Endothelial cell of umbilical vein (primary cell): ENCODE measurements at places on chromosomes 7 and 10.

GRCh38 chr7:147711447-147711846, 879.1 kb upstream of the C7orf33 start:
- no peak for DNase-seq

GRCh38 chr10:23376229-23376655, 31.6 kb upstream of the C10orf67 start:
- no peak for DNase-seq

GRCh38 chr10:29370097-29371092, 81.5 kb downstream of the LYZL1 start:
- DNase-seq = no peak

DNA sequence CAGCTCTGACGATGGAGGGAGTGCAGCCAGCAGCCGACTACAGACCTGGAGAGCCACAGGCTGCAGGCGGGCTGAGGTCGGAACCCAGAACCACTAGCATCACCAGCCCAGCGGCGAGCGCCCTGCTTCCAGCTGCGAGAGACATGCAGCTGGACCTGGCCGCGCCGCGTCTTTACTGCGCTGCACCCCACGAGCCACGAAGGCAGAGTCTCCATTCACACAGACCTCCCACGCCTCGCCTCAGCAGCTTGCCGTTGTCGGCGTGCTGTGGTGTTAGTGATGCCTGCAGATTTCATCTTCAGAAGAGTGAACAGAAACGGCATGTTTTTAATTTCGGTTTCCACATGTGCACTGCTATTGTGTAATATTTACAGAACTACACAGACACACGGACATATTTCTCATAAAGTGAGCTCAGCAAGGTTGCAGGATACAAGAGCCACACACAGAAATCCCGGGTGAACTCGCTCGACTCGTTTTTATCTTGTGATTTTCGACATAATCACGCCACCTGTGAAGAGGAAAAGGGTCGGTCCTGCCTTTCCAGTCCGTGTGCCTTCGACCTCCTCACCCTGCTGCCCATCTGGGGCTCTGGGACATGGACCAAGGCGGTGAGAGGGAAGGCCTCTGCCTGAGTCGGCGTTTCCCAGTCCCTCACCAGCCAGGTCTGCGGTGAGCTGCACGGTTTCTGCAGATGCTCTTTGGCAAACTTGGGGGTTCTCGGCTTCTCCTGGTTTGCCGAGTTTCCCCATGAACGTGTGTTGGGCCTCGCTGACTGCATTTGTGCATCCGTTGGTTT, 252.2 kb downstream of the ELFN1 start:
- DNase-seq = no peak

GRCh38 chr7:14048889-14049288, 59.4 kb upstream of the ETV1 start:
- peak; percentile 1 for DNase-seq

DNA sequence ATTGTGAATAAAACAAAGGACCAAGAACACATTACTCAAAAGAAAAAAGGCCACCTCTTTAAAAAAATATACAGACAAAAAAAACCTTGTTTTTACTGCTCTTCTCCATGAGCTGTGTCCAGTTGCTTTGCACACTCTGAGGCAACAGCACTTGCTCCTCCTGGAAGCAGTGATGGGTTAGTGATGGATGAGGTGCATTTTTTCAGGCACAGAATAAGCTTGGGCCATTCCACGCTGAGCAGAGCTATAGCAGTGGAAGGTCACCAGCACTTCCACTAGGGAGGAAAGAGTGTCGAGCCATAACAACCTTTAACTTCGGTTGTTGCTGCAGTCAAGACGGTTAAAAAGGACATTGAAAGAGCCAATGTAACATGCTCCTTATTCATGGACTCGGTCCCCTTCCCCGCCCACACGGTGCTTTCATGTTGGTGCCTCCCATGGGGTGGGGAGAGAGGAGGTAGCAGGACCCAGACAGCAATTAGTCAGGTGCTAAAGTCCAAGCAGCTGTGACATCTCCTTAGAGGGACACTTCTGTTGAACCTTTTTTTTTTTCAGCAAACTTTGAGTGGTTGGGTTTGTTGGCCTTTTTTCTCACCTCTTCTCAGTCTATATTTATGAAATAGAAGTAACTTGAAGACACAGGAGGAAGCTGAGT, 136.5 kb upstream of the ADARB2 start:
- no peak for DNase-seq

DNA sequence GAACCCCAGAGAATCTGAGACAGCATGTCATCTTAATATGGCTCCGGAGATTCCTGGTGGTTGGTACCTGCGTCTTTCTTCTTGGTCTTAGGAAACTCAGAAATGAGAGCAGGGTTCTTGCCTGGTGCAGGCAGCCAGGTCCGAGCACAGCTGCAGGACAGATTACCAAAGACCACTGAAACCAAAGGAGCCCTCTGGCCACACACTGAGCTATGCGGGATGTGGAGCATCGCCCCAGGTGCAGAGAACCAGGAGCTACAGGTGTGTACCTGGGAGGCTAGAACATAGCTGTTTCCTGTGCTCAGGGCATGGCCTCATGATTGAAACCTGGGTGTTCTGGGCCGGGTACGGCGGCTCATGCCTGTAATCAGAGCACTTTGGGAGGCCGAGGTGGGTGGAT, 635.4 kb downstream of the CALN1 start:
- DNase-seq = no peak

GRCh38 chr10:6482737-6483357, 97.2 kb downstream of the PRKCQ start:
- DNase-seq = no peak

DNA sequence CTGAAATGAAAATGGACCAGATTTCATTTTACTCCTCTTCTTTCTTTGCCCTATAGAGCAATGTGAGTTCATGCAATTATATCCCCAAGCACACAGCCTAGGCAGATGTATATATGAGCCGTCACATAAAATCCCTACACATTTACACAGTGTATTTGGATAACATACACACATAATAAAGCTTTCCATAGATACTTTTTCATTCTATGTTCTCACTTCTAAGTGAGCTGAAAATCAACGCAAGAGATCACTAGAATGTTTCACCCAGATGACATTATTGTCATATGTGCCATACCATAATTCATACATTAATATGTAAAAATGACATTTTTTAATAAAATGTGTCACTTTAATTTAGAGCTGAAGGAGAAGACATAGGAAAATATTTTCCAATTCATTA, 129.4 kb downstream of the INHBA start:
- DNase-seq = no peak

- DNase-seq = no peak
These were observed 119.3 kb downstream of the CABCOCO1 start for GRCh38 chr10:61781969-61782403.

DNA sequence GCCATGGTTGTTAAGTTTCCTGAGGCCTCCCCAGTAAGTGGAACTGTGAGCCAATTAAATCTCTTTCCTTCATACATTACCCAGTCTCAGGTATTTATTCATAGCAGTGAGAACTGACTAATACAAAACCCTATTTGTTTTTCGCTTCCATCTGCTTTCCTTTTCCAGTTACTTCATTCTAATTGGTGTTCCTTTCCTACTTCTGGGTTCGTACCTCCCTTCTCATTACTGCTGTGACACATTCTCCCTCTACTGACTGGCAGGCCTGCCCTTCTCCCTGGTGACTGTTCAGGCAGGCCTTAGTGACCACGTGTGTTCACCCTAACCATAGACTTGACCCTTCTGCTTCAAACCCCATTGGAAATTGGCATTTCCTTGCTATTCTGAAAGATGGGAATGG, 37.7 kb downstream of the MTURN start:
- no peak for DNase-seq

GRCh38 chr7:45726883-45727282, 146.0 kb downstream of the CCDC201 start:
- no peak for DNase-seq

GRCh38 chr7:114070246-114070645, 151.4 kb upstream of the PPP1R3A start:
- no peak for DNase-seq

DNA sequence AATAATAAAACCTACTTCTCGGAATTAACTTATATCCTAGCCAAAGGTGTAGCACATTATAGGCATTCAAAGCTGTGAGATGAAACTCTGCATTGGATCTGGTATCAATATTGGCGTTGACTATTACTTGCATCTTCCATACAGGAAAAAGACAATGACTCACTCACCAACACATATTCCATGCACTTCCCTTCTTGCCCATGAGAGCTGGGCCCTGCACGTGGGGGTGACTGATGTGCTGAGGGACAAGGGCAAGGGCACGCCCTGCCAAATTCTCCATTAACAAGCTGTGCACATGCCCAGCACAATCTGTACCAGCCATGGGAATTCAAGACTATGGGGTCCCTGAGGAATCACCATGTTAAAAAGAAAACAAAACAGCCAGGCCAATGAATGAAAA, 188.1 kb upstream of the PDE1C start:
- DNase-seq = no peak

DNA sequence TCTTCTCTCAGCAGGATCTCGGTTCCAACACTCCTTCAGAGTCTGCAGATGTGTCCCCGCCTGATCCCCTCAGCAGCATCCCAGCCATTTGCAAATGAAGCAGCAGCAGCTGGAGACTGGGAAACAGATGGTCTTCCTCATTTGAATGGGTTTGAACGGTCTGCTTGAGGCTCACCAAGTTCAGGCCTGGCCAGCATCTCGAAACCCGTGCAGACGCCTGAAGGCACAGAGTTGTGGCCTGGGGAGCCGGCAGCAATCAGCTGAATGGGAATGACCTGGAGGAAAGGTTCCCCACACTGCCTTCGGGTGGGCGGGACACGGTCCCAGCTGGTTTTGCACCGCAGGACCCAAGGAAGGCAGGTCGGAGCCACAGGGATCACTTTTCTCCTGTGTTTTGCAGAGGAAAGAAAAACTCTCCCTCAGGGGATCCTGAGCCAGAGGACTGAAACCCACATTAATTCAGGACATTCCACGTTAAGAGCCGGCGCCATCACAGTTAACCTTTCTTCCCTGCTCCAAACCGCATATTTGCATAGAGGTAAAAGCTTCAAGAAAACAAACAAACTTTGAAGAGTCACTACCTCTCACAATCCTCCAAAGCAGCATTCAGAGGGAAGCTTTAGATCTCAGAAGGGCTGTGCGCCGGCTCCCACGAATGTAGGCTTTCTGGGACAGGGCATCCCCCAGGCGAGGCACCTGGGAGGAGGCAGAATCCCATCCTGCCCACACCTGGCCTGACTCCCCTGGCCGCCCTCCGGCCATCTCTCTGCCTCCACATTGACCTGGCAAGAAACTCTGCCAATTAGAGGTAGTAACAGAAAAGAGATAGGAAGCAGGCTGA, 17.7 kb downstream of the FGFR2 start:
- no peak for DNase-seq

GRCh38 chr10:46022978-46023702, 7.3 kb downstream of the NCOA4 start:
- peak; percentile 95 for DNase-seq

- no peak for DNase-seq
These were observed 1240.4 kb downstream of the GATA3 start for GRCh38 chr10:9294865-9295264.
